ENCODE measurements at places on chromosomes 16 and 17. TPM values are rescaled to one million over a fixed set of nuclear protein-coding genes. Genes with fewer than 3 reads are reported as not detected.

SLX1A gene
- total RNA-seq = 132 TPM

TNFRSF17 gene
- 6.6 TPM for total RNA-seq

DNA sequence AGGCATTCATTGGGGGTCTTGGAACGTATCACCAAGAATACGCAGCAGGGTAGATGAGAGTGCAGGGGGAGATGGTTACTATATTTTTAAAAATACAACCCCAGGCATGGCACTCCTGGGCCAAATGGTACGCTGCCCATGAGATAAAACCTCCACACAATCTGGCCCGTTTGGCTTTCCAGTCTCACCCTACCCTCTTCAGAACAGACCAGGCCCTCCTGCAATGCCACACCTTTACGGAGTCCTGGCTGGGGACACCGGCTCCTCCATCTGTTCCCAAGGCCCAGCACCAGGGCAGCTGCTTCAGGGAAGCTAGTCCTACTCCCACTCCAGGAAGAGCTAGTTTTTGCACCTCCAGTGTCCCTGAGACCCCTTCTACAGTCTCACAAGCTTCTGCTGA, 24.4 kb downstream of the SNN start:
- DNase-seq = peak; percentile 7

MSLN gene
- not detected for total RNA-seq

DNA sequence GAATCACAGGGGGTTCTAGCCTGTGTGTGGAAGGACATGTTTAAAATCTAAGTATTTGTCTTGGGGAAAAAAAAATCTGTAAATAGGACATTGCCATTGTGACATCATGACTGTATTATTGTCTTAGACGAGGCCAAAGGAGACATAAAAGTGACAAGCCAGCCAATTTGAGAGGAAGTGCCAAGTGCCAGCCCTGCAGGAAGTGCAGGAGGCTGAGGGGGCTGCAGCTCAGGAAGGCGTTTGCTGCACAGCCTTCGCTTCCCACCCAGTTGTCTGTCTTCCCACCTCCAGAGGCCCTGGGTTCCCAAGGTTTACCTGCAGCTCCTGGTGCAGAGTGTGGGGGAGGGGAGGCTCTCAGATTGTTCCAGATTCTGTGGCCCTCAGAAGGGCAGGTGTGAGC, 1.3 kb downstream of the ADCY7 start:
- DNase-seq = no peak

EXOC3L1 gene
- total RNA-seq = not detected

DNAH2 gene
- total RNA-seq = 0.05 TPM

DNA sequence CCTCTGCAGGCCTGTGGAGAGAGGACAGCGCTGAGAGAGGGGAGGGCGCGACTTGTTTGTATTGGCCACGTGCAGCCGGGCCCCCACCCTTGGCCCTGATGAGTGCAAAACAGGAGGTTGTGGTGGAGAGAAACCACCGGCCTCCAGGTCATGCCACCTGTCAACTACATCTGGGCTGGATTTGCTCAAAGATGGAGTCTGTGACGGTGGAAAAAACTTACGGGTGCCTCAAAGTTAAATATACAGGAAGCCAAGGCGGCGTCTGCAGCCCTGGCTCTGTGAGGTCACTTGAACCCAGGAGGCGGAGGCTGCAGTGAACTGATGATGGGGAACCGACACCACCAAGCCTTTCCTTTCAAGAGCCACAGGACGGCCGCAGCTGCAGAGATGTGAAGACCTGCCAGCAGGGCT, 15.7 kb downstream of the C16orf74 start:
- peak; percentile 77 for DNase-seq

GRCh38 chr16:16126896-16127295, 96.4 kb downstream of the ABCC6 start:
- DNase-seq = no peak
